ENCODE measurements at places on chromosomes 2 and 18. TPM values are rescaled to one million over a fixed set of nuclear protein-coding genes. Genes with fewer than 3 reads are reported as not detected.

Gene CXCR4
- polyA plus RNA-seq, result 12.3 TPM

DNA sequence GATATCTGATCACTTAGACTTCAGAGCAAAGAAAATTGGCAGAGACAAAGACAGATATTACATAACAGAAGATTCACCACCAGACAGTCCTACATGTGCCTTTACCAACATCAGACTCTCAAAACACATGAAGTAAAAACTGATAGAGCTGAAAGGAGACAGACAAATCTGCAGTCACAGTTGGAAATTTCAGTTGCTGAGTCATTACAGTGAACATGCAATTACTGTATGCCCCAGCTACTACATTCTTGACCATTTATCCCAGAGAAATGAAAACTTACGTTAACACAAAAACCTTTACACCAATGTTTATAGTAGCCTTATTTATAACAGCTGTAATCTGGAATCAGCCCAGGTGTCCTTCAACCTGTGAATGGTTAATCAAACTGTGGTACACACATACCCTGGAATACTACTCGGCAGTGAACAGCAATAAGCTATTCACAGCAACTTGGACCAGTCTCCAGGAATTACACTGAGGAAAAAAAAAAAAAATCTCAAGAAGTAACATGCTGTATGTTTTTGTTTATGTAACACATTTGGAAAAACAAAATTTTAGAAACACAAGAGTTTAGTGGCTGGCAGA, 7.5 kb upstream of the SCLY start:
- no peaks in the 10 kb centered on the region for H3K36me3 ChIP-seq
- H3K27ac ChIP-seq, result no peak overlapping the region
- H3K4me1 ChIP-seq, result no peaks in the 10 kb centered on the region
- no peak overlapping the region for H3K4me3 ChIP-seq

Gene PDE11A
- 7.8 TPM for polyA plus RNA-seq

GRCh38 chr18:58590254-58590653, 38.6 kb downstream of the ALPK2 start:
- no peaks in the 10 kb centered on the region for H3K27me3 ChIP-seq
- peak; percentile 25 for DNase-seq
- no peak overlapping the region for H3K4me3 ChIP-seq
- no peaks in the 10 kb centered on the region for H3K36me3 ChIP-seq
- H3K4me1 ChIP-seq, result peaks cover 20% of the 10 kb centered on the region

Gene GALNT5
- polyA plus RNA-seq, result 0.45 TPM

All from testis (tissue), 5 donors.